Type B pancreatic cell (in vitro differentiated cells): ENCODE measurements at places on chromosomes 5 and 9. TPM values are rescaled to one million over a fixed set of nuclear protein-coding genes. Genes with fewer than 3 reads are reported as not detected.

DNA sequence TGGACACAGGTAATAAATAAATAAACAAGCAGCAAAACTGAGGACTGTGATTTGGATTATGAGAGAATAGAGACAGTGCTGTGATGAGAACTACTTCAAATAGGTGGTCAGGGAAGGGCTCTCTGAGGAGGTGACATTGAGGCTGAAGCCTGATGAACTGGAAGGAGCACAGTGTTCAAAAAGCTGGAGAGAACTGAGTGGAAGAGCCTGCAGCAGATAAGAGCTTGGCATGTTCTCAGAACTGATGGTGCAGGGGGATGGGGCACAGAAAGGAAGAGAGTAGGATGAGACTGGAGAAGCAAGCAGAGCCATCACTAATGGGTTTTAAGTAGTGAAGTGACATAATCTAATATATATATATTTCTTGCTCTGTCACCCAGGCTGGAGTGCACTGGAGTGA is 11.2 kb upstream of the TPM2 start:
- DNase-seq = no peak
- no peak overlapping the region for H3K27ac ChIP-seq
- H3K4me1 ChIP-seq = no peaks in the 10 kb centered on the region
- no peak overlapping the region for H3K4me3 ChIP-seq
- H3K36me3 ChIP-seq = peaks cover 24% of the 10 kb centered on the region

GRCh38 chr5:126395198-126395597 is 28.0 kb upstream of the GRAMD2B start:
- H3K4me3 ChIP-seq = no peak overlapping the region
- DNase-seq = no peak
- H3K27me3 ChIP-seq = no peaks in the 10 kb centered on the region
- no peak overlapping the region for H3K27ac ChIP-seq

DNA sequence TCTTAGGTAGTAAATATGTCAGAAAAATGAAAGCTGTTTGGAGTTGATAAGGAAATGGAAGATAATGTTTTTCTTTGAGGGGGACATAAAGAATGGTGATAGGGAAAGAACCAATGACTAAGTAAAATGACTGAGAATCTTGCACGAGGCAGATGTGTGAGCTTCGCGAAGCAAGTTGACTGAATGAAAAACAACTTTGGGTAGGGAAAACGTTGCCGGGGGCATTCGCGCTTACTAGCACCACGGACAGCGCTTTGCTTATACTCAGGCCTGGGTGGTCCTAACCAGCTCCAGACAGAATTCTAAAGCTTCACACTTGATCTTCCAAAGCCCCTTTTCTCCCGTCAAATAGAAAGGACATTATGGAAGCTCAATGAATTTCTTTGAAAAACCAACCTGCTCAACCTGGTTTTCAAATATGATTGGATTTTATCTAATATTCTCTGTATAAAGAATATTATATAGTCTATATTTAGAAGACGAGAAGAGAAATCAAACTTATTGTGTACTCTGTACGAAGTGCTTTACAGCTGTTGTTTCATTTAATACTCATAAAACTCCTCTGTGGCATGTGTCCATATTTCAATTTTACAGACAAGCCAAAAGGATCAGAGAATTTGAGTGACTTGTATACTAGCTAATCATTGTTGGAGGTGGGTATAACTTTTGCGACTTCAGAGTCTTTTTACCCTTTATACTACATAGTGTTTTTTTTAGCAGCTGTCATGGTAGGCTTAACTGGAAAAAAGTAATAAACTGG is 1.9 kb upstream of the CDKN2B start:
- DNase-seq = peak; percentile 68
- peak overlapping the region; percentile 12 for H3K4me3 ChIP-seq
- peaks cover 56% of the 10 kb centered on the region for H3K27me3 ChIP-seq
- H3K4me1 ChIP-seq = no peaks in the 10 kb centered on the region
- no peaks in the 10 kb centered on the region for H3K36me3 ChIP-seq

PCDHGA5 gene
- 0.39 and 0.88 TPM in 2 replicates for total RNA-seq

DNA sequence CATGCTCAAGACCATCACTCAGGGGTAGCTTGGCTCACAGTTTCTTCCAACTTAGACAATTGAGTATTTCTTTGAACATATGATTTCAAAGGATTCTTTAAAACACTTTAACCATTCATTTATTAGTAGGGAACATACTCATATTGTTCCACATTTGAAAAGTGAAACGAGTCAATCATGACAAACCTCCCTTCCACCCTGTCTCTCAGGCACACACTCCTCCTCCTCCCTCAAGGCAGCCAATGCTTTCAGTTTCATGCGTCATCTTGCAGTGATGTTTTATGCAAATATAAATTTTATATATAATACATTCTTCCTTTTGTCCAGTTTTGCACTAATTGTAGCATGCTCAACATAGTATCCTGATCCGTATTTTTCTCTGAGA is 126.0 kb upstream of the BOD1 start:
- no peaks in the 10 kb centered on the region for H3K27me3 ChIP-seq
- no peak overlapping the region for H3K27ac ChIP-seq
- no peaks in the 10 kb centered on the region for H3K36me3 ChIP-seq
